ENCODE measurements at places on chromosomes 13 and 19.
A peak's percentile ranks its signal among the peaks of the same experiment; 100 is the strongest.

- peak; percentile 55 for DNase-seq
Measured at GRCh38 chr13:97226013-97226412, 3.9 kb downstream of the MBNL2 start.

- DNase-seq, result no peak
Measured at GRCh38 chr13:113565526-113566226, 18.9 kb upstream of the TFDP1 start.

DNA sequence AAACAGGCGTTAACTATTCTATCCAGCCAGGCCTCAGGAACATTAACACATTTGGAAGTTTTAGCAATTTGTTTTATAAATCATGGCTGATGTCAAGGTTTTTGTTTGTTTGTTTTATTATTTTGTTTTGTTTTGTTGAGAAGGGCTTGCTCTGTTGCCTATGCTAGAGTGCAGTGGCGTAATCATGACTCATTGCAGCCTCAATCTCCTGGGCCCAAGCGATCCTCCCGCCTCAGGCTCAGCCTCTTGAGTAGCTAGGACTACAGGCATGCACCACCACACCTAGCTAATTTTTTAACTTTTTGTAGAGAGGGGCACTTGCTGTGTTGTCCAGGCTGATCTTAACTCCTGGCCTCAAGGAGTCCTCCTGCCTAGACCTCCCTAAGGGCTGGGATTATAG, 28.3 kb downstream of the NUP58 start:
- no peak for DNase-seq

- DNase-seq, result no peak
Measured at GRCh38 chr13:80901111-80901510, 560.2 kb upstream of the SPRY2 start.

DNA sequence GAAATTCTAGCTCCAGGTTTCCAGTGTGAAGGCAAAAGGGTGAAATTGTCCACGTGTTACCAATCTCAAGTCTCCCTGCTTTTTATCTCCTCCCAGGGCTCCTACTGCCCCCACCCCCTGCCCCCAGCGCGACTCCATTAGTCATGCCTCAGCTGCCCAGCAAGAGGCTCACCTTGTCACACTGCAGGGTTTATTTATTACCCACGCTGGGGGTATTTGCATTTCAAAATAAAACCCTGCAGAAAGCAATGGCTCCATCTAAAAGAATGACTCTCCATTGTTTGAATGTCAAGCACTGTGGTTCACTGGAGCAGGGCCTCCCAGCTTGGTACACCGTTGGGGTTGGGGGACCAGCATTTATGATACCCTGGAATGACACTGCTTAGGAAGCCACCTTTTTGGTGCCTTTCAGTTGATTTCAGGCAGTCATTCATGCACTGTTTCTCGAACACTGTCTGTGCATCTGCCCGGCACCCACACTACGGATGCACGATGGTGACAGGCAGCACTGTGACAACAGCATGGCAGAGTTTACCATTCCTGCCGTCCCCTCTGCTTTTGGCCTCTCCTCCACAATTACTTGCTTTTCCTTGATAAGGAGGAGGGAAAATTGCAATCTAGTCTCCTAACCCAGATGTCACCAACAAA, 9.9 kb upstream of the POP4 start:
- DNase-seq, result no peak

DNA sequence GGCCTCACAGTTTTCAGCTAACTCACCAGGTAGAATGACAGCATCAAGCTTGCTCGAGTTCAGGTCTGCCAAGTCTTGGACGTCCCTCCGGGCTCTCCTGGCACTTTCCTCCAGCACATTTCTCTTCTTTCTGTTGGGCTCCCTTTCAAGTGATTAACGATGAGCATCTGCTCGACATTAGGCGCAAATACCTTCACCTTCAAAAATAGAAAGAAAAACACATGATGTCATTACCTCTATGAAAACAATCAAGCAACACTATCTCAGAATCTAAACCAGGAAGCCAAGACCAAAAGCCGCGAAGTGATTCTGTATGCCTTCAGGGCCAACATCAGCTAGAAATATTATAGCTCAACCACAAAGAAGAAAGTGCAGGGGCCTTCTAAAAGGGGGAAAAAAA, 15.4 kb upstream of the CLN5 start:
- no peak for DNase-seq

DNA sequence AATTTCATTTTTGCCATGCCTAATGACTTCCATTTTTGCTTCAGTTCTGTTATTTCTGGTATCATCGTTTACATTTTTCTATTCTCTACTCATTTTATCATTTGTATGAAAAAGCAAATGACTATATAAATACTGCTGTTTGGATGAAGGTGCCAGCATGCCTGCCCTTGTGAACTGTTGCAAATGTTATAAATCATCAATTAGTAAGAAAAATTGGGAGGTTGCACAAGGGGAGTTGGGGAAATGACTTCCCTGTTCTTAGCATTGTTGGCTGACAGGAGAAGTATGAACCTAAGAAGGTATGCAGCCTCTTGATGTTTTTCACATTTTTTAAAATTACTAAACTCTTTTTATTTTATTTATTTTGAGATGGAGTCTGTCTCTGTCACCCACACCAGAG, 15.1 kb downstream of the SAFB start:
- no peak for DNase-seq

DNA sequence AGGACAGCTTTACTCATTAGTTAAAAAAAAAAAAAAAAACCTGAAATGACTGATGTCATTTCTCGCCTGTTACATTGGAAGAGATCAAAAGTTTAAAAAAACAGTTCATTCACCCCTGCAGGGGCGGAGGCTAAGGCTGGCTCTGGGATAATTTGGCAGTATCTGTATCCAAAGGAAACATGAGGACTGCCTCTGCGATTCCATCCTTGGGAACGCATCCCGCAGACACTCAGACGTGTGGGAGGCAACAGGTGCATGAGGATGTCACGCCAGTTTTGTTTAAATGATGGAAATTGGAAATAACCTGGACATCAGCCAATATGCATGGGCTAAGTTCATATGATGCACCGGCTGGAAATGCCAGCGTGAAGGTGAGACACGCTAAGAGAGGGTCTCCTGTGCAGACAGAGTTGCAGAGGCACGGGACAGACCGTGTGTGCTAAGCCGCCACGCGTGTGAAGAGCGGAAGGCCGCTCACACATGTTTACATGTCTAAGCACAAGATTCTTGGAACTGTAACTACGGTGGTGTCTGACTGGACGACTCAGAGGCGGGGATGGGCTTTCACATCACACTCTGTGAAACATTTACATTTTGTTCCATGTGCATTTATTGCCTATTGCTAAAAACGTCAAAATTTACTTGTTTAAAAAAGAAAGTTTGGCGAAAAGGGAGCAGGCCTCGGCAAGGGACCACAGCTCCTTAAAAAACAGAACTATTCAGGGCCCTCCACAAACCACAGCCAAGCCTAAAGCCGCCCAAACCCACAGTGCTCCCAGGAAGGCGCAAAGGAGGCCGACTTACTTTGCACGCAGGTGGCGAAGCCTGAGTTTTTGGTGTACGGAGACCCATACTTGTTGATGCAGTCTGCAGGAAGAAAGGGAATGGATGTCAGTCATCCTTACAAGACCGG, 17.9 kb downstream of the GAS6 start:
- DNase-seq, result no peak

DNA sequence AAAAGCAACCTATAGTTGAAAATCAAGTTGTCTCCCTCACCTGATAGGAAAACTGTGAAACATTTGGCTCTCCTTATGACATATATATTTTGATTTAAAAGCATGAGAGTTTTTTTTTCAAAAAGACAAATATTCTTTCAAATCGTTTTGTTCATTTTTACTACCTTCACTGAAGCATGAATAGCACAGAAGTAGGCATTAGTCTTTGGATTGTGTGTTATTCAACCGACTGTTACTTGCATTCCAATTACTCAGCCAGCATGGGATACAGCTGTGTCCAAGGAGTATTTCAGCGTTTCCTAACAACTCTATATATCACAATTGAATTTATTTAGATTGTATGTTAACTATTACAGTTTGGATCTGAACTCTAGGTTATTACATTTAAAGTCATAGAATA, 135.2 kb downstream of the PCDH9 start:
- DNase-seq, result no peak

DNA sequence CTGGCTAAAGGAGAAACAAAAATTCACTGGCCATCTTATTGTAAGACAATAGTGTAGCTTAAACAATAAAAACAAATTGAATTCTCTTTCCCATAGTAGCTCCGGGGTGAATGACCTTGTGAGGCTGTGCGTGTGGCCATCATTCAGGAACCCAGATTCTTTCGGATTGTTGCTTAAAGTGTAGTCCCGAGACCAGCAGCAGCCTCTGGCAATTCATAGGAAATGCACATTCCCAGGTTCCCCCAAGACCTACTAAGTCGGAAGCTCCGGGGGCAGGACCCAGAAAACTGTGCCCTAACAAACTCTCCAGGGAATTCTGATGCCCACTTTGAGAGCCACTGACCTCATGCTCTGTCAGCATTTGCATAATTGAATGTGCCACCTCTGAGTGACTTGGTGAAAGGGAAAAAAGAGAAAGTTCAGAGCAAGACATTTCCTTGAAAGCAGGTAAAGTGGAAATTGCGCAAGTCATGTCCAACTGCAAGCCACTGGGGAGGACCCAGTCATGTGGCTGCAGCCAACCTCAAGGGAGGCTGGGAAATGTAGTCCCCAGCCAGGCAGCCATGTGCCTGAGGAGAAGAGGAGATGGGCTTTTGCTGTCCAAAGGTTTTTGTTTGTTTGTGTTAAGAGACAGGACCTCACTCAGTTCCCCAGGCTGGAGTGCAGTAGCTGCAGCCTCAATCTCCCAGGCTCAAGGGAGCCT, 50.7 kb upstream of the PNMA8B start:
- no peak for DNase-seq

DNA sequence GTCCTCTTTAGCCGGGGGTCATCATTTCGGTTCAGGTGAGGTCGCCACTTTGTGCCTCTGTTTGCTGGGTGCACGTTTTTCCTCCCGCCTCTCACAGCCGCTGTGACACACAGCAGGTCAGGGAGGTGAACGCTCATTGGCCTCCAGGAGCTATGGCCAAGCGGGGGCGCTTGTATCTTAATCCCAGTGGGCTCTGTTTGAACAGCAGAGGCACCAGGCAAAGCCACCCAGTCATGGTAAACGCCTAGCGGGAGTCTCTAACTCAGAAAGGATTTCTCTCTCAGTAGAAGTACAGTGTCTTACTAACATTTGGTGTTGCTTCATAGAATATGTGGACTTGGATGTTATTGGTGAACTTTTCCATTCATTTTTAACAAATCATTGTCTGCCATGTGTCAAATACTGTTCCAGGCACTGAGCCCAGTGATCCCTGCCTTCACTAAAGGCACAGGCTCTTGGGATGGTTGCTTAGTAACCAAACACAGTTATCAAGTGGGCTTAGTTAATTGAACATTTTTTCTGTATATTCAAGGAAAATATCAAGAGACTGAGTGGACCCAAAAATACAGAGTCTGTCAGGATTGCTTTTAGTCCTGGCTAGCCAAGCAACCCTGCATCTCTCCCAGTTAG, 186.7 kb downstream of the STK24 start:
- no peak for DNase-seq

GRCh38 chr19:21586311-21587116, 81.1 kb downstream of the ZNF429 start:
- no peak for DNase-seq

DNA sequence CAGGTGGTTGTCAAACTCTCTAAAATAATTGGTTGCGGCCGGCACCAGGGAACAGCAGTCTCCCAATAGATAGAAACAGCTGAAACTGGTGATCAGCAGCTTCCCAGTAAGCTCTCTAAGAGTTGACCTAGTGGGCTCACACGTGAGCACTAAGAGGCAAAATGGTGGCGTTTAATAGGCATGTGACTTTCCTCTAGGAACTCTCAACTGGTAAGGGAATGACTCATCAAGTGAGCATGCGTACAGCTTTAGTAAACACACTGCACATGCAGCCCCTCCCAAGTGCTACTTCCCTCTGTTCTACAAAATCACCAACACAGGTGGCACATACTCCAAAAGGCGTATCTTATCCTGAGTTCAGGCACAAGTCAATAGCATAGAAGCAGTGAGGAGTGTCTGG, 41.7 kb downstream of the TNFSF11 start:
- no peak for DNase-seq

DNA sequence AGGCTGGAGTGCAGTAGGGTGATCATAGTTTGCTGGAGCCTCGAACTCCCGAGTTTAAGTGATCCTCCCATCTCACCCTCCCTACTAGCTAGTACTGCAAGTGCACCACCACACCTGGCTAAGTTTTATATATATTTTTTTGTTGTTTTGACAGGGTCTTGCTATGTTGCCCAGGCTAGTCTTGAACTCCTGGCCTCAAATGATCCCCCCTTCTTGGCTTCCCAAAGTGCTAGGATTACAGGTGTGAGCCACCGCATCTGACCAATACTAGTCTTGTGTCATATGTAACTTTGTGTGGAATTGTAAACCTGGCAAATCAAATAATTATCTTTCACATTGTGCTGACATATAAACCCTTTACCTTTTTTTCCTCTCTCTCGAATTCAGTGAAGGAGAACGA, 10.2 kb downstream of the HNRNPM start:
- no peak for DNase-seq

DNA sequence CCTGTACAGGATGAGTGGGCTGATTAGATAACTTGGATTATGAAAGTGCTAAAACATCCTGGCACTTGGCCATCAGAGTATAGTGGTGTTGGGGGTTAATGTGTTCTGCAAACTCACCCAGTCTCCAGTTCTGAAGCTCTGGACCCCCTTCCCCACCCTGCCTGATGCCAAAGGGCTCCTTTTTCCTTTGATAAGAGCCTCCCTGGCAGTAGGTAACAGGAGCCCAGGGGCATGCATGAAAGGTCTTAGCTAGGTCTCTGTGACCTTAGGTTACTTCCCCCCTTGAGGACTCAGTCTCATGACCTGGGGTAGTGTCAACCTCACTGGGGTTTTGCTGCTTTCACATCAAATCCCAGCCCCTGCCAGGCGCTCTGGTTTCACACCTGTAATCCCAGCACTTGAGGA, 2.5 kb downstream of the RPS28 start:
- DNase-seq, result no peak

GRCh38 chr13:110366733-110367132, 59.6 kb downstream of the COL4A2 start:
- no peak for DNase-seq
